Activated effector memory CD4-positive, alpha-beta T cell treated with Interleukin-2 at 50 U/mL for 16 hours (primary cell): ENCODE measurements at places on chromosomes 4 and X.

- no peak for DNase-seq
Measured at GRCh38 chrX:136061286-136061685, 76.1 kb downstream of the SLC9A6 start.

DNA sequence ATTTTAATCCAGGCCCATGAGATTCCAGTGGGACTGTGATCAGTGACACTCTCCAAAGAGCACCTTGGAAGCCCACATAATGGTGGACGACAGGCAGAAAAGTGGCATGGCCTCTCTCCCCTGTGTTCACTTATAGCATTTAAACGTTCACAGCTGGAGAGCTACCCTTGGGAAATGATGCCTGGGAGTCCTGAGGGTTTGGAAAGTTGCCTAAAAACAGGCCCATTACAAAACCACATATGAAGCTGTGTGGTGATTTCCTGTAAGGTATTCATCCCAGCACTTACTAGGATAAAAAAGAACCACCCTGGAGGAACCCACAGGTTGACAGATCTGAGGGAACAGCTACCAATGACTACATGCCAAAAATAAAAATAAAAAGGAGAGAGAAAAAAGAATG lies 193.2 kb downstream of the RASL11B start:
- DNase-seq = no peak

GRCh38 chr4:100569196-100569595 lies 51.4 kb upstream of the EMCN start:
- DNase-seq = no peak

DNA sequence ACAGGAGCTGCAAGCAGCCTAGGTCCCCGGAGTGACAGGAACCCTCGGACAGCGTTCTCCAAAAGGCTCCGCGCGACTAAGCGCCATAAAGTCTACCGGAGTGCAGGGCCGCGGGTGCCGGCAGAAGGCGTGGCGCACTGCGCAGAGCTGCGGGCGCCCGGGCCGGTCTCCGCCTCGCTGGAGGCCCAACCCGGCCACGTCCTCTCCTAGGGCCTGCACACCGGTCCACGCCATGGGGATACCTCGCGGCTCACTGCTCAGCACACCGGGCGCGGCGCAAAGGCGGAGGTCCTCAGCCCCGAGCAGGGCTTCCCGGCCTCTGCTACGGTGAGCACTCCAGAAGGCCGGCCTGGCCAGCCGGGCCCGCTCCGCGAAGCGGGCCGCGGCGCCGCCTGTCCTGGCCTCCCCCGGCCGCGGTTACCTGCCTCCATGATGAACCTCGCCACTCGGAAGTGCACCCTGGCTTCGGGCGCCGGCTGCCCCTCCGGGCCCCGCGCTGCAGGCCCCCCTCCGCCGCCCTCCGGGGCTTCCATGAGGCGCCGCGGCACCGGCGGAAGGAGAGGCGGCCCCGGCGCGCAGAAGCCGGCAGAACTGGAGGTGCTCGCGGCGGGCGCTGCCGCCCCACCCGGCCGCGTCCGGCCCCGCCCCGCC lies at the start of gene CCNQ:
TSS of gene CCNQ (minus strand) at position 599 of the 651 bp plus-strand sequence. CDS start at position 533, 66 bp downstream.
- DNase-seq = peak; percentile 22
